ENCODE measurements at places on chromosomes 1 and 21.

DNA sequence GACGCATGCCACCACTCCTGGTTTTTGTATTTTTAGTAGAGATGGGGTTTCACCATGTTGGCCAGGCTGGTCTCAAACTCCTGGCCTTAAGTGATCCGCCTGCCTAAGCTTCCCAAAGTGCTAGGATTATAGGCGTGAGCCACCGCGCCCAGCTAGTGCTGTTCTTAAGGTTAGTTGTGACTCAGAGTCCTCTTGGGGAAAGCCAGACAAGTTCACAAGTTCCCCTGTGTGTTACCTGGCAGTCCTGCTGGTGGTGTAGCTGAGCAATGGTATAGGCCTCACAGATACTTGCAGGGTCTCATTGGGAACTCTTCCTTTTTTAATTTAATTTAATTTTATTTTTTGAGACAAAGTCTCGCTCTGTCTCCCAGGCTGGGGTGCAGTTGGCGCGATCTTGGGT, 10.6 kb downstream of the CFAP126 start:
- DNase-seq: no peak

DNA sequence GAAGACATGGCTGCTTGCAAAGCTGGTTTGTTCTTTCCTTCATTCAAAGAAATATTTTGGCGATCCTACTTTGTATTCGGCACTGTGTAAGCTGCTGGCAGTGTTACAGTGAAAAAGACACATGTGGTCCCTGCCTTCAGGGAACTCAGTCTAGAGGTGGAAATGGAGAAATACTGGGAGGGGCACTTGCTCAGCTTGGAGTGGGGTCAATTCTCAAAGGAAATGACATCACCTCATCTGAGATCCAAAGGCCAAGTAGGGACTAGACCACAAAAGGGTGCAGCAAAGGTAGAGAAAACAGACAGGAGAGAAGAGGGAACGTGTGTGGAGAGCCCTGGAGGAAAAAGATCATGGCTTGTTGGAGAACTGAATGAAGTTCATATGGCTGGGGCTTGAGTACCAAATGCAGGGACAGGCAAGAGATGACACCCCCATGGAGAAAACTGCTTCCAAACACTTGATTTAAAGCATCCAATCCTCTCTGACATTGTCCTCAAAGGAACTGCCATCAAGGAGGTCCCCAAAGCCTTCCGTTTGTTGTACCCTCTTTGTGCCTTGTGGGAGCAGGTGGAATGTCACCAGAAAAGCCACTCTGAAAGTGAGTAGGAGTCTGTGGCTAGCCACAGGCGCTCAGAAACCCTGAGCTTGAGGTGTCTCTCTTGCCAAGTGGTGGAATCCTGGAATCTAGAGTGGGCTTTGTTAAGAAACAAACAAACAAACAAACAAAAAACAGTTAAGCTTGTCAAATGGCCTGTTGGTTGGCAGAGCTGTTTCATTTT, 48.3 kb upstream of the TDRD10 start:
- DNase-seq: no peak

- no peak for DNase-seq
These were observed 61.0 kb upstream of the ADARB1 start for GRCh38 chr21:45013260-45013841.

DNA sequence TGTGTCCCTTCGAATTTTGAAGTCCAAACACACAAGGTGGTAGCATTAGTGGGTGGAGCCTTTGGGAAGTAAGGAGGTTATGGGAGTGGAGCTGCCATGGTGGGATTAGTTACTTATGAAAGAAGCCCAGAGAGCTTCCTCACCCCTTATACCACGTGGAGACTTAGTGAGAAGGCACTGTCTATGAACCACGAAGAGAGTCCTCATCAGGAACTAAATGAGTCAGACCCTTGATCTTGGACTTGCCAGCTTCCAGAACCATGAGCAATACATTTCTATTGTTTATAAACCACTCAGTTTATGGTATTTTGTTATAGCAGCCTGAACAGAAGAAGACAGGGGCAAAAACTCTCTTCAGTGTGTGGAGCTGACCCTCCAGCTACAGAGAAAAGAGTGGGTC, 259.3 kb upstream of the AJAP1 start:
- no peak for DNase-seq

DNA sequence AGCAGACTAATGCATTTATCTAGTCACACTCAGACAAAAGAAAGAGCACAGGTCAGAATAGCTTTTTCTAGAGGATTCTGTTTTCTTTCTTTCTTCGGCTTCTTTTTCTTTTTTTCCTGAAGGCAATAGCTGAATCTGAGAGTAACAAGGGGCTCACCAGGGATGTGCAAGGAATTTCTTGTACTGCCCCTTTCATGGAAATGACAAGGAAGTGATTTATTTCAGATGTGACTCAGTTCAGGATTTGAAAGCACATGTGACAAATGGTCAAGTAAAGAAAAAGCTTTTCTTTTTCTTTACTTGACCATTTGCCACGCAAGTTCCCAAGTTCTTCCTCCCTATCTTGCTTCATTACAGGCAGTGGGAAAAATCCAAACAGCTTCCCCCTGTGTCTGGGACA, 202.0 kb downstream of the GABPA start:
- no peak for DNase-seq

DNA sequence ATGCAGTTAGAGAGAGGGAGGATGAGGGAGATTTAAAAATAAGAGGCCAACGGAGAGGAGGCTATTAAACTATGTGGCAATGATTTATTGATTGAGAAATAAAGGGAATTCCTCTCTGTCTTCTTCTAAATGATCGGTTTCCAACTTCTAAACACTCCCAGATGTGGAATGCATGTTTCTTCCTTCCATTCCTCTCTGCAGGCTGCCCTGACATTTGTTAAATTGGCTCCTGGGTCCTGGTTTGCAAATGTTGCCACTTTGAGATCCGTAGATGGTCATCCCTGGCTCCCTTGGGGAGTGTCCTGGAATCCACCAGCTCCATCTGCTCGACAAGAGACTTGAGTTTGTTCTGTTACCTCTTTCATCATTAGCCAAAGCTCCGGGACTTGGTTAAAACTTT, 10.3 kb upstream of the C1orf198 start:
- no peak for DNase-seq

GRCh38 chr21:33492571-33492970, 1.1 kb upstream of the DNAJC28 start:
- no peak for DNase-seq

DNA sequence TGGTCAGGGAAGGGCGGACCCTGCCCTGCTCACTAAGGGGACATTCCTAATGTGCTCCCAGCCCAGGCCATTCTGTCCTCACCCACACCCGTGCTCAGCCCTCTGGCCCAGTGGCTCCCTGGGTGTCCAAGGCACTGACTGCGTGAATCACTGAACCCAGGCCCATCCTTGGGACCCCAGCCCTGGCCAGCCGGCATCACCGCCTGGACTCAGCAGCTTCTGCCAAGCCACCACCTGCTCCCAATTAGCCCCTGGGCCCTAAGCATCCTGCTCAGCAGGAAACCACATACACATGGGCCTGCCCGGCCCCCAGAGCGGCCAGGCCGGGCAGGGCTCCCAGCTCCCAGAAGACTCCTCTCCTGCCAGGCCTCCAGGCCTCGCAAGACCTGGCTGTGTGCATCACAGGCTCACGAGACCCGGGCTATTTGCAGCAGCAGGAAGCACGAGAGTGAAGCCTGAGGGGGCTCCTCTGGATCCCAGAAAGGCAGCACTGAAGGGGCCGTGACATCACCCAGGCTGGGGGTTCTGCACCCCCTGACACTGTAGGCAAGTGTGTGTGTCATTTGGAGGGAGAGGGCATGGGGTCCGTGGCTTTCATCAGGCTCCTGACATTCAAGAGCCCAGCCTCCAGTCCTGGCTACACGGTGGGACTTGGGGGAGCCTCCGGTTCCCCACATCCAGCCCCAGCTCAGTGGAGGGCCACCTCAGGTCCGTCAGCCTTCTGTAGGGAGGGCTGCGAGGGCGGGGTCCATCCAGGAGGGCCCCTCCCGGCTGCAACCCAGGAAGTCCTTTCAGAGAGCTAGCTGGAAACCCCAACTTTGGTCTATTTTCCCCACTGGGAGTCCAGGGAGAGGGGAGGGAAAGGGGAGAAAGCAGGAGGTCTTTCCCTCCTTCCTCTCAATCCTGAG, 1.6 kb downstream of the MFAP2 start:
- DNase-seq: no peak

DNA sequence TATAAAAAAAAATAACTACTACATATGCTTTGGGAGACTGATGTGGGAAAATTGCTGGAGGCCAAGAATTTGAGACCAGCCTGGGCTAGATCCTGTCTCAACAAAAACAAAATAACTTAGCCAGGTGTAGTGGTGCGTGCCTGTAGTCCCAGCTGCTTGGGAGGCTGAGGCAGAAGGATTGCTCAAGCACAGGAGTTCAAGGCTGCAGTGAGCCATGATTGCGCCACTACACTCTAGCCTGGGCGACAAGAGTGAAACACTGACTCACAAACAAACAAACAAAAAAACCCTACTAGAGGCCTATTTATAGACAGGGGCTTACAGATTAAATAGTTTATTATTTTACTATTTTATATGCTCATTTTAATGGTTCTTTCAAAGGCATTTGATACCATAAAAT, 80.0 kb downstream of the LHX4 start:
- no peak for DNase-seq

GRCh38 chr1:31239653-31240241, at the start of gene NKAIN1:
NKAIN1 (minus strand) TSS chr1:31239887; CDS start chr1:31239547, 340 bp downstream.
- no peak for DNase-seq

- DNase-seq: no peak
These were observed 469.6 kb downstream of the DPYD start for GRCh38 chr1:97451046-97451826.

DNA sequence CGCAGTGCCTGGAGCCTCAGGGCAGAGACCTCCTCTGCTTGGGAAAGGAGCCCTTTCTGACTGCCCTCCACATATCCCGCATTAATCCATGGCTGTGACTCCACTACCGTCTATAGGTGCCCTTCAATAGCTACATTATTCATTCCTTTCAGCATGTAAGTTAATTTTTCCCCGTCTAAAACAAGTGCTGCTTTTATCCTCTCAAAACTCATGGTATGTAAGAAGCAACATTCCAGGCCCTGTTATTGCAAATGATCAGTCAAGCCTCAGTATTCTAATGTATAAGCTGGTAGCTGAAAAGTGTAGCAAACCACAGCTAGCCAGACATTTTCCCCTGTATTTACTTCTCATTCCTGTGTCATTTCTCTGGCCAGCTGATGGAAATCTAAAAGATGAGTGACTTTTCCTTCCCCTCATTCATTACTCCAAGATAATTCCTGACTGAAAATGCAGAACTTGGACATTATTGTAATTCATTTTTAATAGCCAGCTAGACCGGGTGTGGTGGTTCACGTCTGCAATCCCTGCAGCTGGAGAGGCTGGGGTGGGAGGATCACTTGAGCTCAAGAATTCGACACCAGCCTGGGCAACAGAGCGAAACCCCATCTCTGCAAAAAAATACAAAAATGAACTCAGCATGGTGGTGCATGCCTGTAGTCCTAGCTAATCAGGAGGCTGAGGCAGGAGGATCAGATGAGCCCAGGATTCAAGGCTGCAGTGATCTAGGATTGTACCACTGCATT, 88.5 kb upstream of the SOD1 start:
- DNase-seq: no peak

DNA sequence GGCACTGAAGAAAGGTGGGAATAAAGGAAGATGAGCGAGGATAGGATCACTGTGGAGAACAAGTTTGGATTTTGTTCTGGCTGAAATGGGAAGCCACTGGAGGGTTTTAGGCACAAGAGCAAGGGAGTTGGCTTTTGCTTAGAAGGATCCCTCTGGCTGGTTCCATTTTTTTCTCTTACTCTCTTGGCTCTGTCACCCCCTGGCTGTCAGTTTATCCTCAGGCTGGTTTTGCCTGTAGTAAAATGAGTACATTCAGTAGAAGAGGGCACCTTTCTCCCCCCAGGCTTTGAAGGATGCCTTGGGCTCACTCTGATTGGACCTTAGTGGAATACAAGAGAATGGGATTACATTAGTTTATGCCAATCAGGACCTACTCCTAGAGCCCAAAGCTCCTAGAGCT, 17.1 kb downstream of the CACHD1 start:
- no peak for DNase-seq

DNA sequence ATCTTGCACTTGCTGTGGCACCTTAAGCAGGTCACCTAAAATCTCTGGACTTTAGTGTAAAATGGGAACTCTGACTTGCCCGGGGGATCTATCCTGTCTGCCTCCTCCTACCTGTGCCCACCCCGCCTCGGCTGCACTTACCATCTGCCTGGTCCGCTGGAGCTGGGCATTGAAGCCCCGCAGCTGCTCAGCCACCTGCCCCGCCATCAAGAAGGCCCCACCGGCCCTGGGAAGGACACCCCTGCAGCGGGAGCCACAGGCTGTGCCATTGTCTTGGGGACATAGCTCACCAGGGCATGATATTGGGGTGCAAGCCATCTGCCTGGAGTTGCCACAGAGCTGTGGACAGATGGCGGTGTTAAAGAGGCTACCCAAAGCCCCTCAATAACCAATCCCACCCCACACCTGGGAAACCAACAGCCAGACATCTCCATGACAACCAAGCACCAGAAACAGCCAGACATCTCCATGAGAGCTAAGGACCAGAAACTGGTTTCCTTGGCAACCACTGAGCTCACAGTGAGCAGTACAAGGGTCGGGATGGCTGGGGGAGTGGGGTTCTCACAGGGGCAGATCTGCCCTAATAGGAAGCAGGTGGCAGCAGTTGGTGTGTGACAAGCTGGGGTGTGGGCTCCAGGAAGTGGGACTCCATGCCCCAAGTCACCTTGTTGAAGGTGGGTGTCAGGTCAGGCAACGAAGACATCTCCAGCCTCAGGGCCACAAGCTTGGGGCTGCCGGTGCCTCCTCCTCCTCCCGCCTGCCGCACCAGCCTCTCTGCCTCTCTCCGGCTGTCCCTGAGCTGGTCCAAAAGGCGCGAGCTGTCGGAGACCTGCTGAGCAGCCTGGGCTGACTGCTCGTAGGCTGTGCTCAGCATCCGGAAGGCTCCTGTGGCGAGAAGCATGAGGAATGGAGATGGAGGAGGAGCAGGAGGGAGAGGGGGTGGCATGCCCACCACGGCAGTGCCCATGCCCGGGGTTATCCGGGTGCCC, 29.1 kb downstream of the LAMB3 start:
- no peak for DNase-seq

DNA sequence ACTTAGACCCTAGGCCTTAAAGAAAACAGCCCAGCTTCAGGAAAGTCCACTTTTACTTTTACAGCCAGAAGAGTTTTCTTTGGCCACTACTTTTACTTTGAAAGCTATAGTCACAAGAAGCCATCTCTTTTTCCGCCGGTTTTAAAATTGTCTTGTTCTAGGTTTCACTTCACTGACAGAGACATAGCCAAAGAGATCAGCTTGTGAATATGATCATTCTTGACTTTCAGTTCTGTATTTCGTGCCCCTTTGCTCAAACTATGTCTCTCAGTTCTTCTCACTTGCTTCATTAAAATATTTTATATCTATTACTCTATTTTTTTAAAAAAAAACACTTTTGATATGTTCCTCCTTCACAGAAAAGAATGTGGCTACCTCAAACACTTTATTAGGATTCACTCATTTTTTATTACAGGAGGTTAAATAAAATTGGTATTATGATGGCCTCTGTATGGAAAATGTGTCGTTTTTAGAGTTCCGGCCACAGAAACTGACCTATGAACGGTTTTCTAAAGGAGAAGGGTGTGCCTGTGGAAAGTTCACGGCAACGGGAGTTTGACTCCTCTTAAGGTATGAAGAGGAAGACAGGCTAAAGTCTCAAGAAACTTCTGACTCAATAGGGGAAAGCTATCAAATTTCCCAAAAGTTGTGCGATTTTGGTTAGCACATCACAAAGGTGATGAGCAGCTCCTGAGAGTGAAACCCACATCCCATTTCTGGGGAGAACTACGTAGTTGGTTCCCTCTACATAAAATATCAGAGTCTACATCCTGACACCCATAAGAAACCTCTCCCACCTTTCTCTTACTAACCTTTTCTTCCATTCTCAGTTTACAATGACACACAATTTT, 1.2 kb downstream of the MCOLN2 start:
- DNase-seq: no peak

Data from NCI-H187 (cell line).